ENCODE measurements at places on chromosomes 7 and 10.
A peak's percentile ranks its signal among the peaks of the same experiment; 100 is the strongest.

DNA sequence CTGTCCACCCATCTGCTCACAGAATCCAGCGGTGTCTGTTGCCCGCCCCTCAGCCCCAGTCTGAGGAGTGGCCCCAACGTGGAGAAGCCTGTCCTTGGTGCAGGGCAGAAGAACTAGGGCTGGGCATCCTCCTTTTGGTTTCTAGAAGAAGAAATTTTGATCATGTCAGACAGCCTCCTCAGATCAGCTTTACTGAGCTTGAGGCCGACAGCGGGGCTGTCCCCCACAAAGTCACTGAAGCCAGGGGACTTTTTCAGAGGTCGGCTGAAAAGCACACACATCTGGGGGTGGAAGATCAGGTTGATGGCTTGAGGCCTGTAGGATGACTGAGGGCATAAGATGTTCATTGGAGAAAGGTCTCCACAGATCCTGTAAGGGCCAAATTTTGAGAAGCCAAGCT, 767.9 kb downstream of the GRID1 start:
- DNase-seq: no peak

DNA sequence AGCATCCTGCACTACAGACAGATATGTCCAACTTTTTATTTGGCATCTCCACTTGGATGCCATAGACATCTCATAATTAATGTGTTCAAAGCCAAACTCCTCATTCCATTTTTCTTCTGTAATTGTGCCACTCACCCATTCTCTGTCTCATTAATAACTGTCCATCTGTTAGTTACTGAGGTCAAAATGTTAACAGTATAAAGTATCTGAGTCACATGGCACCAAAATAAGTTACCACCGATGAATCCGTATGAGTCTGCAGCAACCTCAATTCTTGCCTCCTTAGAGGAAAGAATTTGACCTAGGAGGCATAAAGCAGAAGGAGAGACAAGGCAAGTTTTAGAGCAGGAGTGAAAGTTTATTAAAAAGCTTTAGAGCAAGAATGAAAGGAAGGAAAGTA, 16.5 kb upstream of the NT5C3A start:
- no peak for DNase-seq

- DNase-seq: no peak
Observed at GRCh38 chr7:91055219-91055618, 209.0 kb upstream of the FZD1 start.

DNA sequence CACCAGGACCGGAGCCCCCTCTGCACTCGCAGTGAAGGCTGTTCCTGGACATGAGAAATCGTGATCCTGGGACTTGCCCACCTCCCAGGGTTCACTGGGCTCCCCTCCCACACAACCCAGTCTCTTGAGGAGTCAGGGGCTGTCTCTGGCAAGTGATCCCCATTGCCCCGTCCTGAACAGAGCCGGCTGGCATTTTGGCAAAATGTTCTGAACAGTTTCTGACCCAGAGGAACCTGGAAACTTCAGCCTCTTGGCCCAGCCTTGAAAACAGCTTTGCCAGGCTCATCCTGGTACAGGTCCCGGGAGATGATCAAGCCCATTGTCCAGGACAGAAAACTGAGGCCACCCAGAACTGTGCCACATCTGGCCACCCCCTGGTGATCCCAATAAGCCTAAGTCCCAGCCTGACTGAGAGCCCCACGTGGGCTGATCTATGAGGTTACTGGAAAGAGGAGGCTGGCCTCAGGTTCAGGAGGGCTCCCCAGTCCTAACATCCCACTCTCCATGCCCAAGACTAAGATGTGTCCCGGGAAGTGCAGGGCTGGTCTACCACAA, 115.7 kb downstream of the OAT start:
- DNase-seq: no peak

DNA sequence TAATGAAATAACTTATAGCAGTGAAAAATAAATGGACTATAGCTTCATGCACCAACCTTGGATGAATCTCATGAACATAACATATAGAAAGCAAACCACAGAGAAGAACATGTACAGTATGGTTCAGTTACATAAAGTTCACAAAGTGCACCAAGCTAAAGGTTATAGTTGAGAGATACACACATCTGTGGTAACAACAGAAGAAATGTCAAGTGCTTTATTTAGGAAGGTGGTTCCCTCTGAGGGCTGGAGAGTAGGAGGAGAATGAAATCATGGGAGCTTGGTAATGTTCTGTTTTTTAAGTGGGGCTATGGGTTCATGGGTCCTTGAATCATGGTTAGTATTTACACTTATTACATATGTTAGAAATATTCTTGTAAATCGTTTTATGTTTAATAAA, 323.3 kb downstream of the PHTF2 start:
- DNase-seq: no peak

- no peak for DNase-seq
Observed at GRCh38 chr7:39372383-39372782, 193.8 kb upstream of the YAE1 start.

- DNase-seq: peak; percentile 79
Observed at GRCh38 chr7:2754086-2754485, 66.1 kb downstream of the AMZ1 start.

GRCh38 chr10:113158183-113158582, 208.1 kb downstream of the TCF7L2 start:
- no peak for DNase-seq
